Right ventricle myocardium inferior (tissue), 1 donor: ENCODE measurements at places on chromosomes 2 and 18. TPM values are rescaled to one million over a fixed set of nuclear protein-coding genes. Genes with fewer than 3 reads are reported as not detected.

GRCh38 chr2:197121255-197121654 lies 189.3 kb downstream of the ANKRD44 start:
- DNase-seq: no peak

GRCh38 chr2:110843959-110844510 lies 111.7 kb downstream of the ACOXL start:
- DNase-seq: no peak

DNA sequence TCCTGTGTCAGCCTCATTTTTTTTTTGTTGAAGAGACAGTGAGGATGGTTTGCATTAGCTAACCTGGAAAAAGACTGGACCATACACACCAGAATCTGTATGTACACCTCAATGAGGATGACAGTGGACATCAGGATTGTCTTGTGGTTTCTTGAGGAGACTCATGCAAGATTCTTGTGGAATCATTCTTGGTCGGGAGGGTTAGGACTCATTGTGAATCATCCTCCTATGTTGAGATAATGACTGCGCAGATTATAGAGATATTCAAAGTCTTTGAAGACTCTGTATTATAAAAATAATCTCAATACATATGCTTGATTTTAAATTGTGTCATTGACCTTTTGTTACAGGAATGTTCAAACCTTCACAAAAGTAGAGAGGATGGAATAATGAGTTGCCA lies 49.1 kb upstream of the DOCK10 start:
- no peak for DNase-seq

- no peak for DNase-seq
Observed at GRCh38 chr18:46474487-46475389, 182.3 kb downstream of the LOXHD1 start.

- no peak for DNase-seq
Observed at GRCh38 chr18:45528712-45529336, 86.5 kb upstream of the SLC14A2 start.

- DNase-seq: no peak
Observed at GRCh38 chr2:192675681-192676080, 480.9 kb upstream of the TMEFF2 start.

DNA sequence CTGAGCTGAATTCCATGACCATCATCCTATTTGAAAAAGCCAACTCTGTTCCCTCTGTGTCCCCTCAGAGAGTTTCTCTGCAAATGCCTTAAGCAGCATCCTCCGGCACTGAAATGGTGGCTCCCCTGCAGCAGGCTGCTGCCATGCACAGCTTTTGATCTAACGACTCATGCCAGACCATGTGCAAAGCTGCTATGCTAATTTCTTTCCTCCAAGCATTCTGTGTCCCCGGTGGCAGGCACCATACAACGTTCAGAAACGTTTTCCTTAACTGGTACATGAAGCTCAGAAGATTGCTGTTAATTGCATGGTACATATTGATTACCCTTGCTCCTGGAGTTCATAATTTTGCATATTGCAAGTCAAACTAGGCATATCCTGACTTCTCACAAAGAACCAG lies 336.8 kb downstream of the RBM43 start:
- DNase-seq: no peak

DNA sequence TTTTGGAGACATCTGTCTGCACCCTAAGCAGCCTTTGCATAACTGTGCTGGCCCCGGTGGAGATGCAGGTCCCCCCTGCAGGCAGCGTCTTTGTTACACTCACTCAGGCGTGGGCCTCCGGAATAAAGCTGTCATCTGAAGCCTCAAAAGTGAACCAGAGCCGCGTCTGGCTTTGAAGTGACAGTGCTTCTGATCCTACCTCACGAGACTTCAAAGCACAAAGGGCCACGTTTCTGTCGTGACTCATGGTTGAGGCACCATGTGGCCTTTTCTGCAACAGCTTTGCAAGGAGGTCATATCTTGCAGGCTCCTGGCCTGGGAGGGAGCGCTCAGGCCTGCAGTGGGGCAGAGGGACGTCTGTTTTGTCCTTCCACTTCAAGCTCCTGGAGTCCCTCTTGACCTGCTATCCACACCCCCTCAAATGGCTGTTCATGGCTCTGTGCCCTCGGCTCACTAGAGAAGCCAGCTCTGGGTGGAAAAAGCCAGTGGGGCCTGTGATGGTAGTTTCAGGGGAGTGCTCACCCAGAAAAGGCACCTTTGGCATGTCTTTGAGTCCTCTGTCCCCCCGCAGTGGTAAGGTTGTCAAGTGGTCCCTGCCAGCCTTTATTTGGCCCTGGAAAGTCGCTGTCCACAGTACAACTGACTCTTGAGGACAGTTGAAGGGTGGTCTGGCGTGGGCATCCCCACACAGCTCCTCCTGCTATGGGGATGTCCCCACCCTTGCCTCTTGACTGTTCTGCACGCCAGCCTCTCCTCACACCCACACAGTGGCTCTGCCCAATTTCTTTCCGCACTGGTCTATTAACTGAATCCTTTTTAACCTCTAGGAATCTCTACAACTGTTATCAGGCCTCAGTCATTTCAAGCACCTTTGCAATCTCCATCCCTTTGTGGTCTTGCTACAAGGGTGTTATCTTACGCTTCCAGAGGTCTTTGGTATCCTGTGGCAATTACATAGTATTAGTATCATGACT lies 19.3 kb downstream of the GPR55 start:
- no peak for DNase-seq

GRCh38 chr2:69086466-69086865 lies 73.5 kb downstream of the ANTXR1 start:
- DNase-seq: no peak

DNA sequence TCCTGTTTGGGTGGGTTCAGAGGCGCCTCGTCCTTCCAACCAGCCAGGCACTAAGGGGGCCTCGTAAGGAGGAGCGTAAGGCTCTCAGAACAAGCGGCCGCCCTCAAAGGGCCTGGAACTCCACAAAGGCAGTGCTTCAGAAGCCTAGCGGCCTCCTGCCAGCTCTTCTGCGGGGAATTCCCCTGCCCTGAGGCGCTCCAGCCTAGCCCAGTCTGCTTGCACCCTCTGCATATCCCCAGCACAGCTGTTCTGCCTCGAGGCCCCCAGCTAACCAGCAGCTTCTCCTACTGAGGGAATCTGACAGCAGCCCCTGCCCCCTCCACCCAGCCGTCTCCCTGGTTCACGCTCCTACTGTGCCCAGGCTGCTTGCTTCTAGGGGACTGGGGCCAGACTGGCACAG lies 265.9 kb downstream of the TFCP2L1 start:
- DNase-seq: no peak

DNA sequence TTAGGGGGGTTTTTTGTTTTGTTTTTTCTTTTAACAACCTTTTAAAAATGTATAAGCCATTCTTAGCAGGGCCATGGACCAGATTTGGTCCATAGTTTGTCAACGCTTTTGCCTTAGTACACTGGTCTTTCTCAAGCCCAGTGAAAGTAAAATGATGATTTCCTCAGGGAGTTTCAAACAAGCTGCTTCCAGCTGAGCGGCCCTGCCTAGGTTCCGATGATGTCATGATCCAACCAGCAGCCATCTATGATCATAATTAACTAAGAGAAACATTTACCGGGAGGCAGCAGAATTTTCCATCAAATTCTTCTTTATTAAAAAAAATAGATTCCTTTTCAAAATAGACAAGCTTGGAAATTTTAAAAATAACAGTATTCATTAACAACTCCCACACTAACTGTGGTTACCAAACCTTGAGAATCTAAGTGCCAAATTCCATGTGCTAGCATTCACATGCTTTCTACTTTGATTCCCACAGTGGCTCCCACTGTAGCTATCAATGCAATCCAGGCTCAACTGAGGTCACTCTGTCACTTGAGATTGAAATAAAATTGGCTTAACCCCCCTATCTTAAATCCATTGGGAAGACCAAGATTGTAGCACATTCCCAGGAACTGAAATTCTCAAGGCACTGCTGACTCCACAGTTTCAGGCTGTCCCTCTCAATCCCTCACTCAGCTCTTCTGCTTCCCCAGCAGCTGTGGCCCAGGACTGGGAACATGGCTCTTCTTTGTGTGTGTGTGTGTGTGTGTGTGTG lies 148.9 kb downstream of the RNF152 start:
- DNase-seq: no peak

DNA sequence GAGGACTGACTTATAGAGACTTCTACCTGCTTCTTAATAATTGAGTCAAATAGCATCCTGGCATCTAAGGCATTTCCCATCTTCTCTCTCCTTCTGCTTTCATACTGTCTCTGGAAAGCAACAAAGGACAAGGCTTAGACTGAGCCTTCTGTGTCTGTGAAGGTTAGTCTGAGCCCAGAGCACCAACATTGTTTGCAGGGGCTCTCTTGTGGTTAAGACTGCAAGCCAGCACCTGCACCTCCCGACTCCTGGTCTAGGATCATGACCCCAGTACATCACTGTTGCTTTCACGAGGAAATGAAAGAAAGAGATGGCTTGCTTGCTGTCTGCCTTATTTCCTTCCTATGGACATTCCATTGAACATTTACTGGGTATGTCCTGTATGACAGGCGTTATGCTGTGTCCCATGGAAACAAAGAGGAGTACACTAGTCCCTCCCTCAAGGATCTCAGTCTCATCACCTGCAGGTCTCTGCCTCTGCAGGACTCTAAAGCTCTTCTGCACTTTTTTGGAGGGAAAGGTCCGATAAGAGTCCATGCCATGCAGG lies 315.8 kb upstream of the EPAS1 start:
- DNase-seq: no peak

GRCh38 chr2:47257946-47258348 lies 102.8 kb upstream of the STPG4 start:
- no peak for DNase-seq

- DNase-seq: no peak
Observed at GRCh38 chr18:8366656-8367055, 242.6 kb upstream of the RAB12 start.

DNA sequence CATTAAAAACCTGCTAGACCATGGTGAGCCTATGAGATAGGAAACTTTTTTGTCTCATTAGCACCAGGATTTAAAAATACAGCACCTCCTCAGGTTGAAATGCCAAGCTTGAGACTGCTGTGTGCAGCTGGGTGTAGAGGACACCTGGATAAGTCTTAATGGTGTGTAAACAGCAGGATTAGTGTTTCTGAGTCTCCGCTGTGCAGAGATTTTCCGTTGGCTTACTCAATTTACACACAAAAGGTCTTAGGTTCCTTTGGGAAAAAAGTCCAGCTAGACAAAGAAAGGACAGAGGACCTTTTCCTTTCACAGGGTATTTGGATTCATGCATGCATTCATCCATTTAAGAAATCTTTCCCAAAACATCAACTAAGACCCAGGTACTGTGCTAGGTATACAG lies 168.1 kb downstream of the NRXN1 start:
- DNase-seq: no peak

Gene B3GNT7
- total RNA-seq: 9.1 TPM
